ENCODE measurements at places on chromosomes 12 and 14.

GRCh38 chr12:121383601-121384021 lies 16.3 kb upstream of the RNF34 start:
- DNase-seq = no peak

GRCh38 chr12:44519931-44520330 lies 356.2 kb downstream of the NELL2 start:
- peak; percentile 39 for DNase-seq

DNA sequence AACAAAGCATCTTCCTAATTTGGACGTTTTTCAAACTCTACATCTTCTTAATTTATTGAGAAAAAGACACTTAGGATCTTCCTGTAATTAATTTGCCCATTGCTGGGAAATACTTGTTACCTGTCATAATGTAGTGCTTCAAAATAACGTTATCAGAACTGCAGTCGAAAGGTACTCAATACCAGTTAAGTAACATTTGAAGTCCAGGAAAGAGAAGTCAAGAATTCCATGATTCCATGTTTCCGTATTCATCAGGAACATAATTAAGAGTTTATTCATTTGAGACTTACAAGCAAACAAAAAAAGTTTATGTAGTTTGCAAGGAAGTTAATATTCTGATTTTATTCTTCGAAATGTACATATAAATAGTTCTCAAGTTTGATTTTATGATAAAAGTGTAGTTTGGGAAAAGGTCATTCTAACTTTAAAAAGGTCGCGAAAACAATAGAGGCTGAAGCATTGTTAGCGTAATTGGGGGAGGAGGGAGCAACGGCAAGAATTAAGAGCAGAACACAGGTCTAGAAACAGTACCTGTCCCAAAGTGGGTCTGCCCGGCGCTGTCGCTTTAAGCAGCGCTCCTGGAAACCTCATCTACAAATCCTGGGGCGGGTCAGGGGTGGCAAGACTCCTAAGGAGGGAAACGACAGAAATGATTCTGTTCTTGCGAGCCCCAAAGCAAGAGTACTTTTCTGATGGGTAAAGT lies 1.2 kb upstream of the KCNMB4 start:
- no peak for DNase-seq

- no peak for DNase-seq
These were observed 50.3 kb downstream of the MAP1LC3B2 start for GRCh38 chr12:116609319-116610114.

DNA sequence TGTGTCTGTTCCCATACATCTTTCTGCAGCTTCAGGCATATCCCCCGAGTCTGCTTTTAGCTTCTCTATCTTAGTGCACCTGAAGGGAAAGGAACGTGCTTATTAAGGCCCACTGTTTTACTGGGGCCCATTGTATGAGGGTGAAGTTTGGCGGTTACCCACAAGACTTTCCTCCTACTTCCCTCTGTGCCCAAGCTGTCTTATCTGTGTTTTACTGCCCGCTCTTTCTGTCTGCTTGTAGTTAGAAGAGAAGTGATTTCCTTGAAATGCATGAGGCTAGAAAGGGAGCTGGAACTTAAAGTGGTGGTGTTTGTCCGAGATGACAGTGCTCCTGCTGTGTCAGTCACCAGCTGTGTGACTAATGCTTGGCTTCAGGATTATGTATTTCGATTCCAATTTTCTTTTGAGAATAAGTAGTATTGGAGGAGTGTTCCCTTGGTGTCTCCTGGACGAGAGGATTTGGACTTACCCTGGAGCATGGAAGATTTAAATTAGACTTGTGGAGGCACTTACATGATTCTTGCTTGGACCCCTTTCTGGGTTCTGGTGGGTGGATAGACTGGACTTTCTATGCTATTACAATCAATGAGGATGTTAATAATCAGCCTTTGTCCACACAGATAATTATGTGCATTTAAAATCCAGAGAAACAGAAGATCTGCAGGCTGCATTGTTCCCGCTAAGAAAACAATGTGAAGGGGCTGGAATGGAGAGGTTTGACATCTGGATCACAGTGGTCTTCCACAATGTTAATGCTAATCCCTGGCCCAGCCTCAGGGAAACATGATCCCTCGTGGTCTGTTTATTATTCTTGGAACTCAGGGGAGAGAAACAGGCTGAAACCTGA lies 13.9 kb upstream of the KRT86 start:
- no peak for DNase-seq

- DNase-seq = no peak
These were observed 428.3 kb downstream of the FUT8 start for GRCh38 chr14:65840786-65841185.

DNA sequence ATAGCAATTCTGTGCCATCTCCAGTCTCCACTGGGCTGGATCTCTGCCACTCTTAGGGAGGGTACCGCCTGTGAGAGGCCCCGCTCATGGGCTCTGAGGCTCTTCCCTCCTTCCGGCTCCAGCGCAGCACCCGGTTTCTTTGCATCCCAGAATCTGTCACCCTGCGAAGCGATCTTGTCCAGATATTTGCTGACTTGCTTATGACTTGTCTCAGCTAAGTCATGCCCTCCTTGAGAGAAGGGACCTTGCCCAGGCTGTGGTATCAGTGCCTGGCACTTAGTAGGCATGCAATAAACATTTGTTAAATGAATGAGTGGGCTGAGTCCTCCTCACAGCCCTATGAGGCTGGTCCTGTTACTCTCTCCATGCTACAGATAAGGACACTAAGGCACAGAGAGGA lies 13.4 kb downstream of the KRT80 start:
- no peak for DNase-seq

DNA sequence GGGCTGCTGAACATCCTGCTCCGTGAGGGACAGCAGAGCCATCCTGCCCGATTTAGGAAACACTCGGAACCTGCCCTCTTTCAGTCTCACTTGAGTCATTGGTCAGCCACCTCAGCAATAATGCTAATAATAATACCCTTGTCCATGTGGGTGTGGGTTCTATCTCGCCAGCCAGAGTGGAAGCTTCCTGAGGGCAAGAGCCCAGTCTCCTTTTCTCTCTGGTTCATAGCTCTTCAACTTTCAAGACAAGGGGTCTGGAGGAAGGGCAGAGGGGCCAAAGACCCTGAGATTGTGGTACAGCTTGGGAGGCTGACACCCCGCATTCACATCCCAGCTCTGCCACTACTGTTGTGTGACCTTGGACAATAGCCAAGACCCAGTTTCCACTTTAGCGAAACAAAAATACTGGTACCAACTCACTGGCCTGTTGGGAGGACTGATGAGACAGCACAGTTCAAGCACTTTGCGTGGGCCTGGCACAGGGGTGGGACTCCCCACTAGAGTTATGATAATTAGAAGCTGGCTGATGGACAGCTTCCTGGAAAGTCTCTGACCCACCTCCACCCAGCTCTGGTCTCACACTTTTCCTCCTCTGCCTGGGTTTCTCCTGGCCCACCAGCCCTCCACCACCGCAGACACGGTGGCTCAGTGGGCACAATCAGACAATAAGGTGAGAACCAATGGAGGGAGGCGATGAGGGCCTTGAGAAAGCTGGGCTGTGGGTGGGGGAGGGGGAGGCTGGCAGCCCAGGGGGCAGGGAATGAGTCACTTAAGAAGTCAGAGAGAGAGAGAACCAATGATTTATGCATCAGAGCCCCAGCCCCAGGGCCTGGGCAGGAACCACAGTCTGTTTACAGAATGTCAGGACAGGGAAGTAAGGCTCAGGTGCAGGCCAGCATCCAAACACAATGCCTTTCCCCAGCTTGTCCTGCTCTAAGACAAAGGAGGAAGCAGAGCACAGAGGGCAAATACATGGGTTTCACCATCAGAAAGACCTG lies 9.6 kb downstream of the FAIM2 start:
- peak; percentile 58 for DNase-seq

DNA sequence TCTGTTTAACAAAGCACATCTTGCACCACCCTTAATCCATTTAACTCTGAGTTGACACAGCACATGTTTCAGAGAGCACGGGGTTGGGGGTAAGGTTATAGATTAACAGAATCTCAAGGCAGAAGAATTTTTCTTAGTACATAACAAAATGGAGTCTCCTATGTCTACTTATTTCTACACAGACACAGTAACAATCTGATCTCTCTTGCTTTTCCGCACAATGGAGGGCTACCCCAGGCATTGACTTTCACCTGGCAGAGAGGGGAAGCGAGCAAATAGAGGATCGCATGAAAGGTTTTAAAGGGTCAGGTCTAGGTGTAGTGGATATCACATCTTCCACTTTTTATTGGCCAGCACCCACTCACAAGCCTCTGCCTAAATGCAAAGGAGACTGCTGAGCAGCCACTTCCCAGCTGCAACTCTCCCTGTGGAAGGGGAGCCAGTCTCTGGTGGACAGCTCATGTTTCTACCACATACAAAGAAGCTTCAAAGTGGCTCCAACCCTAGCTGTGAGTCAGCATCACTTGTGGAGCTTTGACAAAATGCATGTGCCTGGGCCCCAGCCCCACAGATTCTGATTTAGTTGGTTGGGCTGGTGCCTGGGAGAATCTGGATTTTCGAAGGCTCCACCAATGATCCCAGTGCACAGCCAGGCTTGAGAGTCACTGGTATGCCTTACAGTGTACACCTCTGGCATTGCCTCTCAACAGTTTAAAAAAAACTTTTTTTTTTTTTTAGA lies 7.2 kb upstream of the FNTB start:
- peak; percentile 85 for DNase-seq

GRCh38 chr14:86510491-86510890 lies 980.5 kb downstream of the FLRT2 start:
- no peak for DNase-seq

- peak; percentile 14 for DNase-seq
These were observed 309.3 kb downstream of the ITPR2 start for GRCh38 chr12:26523708-26524150.

- peak; percentile 81 for DNase-seq
These were observed 118.7 kb downstream of the KSR2 start for GRCh38 chr12:117850048-117850447.
